ENCODE measurements at places on chromosomes 3 and 15. TPM values are rescaled to one million over a fixed set of nuclear protein-coding genes. Genes with fewer than 3 reads are reported as not detected.

The DLL4 gene
- 103 TPM for total RNA-seq

The RGMA gene
- total RNA-seq, result under 0.01 TPM

The XCR1 gene
- not detected for total RNA-seq

The ZDHHC19 gene
- total RNA-seq, result not detected

The MEGF11 gene
- not detected for total RNA-seq

The ATP1B3 gene
- total RNA-seq, result 167 TPM

The LRRC31 gene
- not detected for total RNA-seq

The CHST14 gene
- total RNA-seq, result 8.7 TPM

The P2RY12 gene
- not detected for total RNA-seq

The ACAA1 gene
- 45.3 TPM for total RNA-seq

All from endothelial cell of coronary artery (primary cell).